Omental fat pad (tissue), 4 donors: ENCODE measurements at places on chromosomes 1 and 21.

DNA sequence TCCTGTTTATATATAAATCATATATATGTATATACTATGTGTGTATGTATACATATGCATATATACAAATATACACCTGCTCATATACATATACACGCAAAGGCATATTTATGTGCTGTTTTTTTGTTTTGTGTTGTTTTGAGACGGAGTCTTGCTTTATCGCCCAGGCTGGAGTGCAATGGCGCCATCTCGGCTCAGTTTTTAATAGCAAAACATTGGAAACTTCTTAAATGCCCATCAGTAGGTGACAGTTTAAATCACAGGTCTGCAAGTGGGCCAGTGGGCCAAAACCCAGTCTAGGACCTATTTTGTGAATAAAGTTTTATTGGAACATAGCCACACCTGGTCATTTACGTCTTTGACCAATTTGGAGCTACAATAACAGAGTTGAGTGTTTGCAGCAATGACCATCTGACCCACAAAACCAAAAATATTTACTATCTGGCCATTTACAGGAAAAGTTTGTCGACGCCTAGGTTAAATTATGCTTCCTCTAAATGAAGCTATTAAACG lies 132.3 kb downstream of the TOMM20 start:
- DNase-seq: no peak

DNA sequence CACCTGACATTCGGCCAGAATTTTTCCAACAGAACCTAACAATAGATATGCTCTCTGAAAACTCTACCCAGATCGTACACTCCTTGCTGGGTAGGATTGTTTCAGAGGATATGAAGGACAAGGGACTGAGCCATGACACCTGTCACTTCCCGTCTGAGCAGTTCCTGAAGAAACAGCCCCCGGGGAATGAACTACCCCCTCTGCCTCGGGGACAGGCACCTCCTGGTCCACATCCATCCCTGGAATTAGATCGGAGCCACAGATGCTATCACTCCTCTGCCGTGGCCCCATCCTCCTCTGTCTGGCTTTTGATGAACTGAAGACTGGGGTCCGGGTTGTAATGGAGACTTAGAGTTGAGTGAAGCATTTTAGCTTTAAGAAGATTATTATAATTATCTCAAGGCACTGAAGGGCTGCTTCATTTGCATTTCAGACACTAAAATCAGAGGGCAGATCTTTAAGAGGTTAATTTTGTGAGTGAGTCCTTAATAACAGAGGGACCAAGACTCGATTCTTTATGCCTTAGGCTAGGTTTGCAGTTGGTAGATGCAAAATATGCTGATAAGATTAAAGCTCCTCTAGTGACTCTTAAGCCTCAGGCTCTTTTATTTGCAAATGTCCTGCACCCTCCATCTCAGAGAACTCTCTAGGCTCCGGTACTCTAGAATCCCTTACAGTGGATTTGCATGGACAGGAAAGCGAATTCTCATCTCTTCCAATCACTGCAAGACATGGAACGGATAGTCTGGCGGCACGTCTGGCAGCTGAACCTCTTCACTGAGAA lies 333.8 kb downstream of the KIF26B start:
- DNase-seq: no peak

DNA sequence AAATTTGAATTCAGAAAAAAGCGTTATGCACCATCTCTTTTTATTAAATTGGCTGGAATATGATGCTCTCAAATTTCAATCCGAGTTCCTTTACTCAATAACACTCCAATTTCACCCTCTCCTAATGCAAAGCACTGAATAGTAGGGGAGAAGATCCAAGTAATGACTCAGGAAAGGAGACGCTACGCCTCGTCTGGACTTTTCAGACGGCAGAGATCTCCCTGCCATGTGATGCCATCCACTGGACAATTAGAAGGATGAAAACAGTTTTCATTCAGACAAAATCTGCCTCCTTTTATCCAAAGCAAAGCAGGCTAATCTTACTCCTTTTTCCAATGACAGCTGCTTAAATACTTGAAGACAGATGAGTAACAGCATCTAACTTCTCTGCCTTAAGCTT lies 242.4 kb upstream of the GREM2 start:
- DNase-seq: no peak

- DNase-seq: no peak
These were observed 83.6 kb downstream of the SLC66A1 start for GRCh38 chr1:19395678-19396192.

GRCh38 chr1:160017592-160017991 lies 14.2 kb downstream of the PIGM start:
- DNase-seq: no peak

- no peak for DNase-seq
These were observed 3.5 kb downstream of the KIAA1614 start for GRCh38 chr1:180916012-180916770.

- DNase-seq: no peak
These were observed 15.3 kb downstream of the BECN2 start for GRCh38 chr1:241972703-241973369.

DNA sequence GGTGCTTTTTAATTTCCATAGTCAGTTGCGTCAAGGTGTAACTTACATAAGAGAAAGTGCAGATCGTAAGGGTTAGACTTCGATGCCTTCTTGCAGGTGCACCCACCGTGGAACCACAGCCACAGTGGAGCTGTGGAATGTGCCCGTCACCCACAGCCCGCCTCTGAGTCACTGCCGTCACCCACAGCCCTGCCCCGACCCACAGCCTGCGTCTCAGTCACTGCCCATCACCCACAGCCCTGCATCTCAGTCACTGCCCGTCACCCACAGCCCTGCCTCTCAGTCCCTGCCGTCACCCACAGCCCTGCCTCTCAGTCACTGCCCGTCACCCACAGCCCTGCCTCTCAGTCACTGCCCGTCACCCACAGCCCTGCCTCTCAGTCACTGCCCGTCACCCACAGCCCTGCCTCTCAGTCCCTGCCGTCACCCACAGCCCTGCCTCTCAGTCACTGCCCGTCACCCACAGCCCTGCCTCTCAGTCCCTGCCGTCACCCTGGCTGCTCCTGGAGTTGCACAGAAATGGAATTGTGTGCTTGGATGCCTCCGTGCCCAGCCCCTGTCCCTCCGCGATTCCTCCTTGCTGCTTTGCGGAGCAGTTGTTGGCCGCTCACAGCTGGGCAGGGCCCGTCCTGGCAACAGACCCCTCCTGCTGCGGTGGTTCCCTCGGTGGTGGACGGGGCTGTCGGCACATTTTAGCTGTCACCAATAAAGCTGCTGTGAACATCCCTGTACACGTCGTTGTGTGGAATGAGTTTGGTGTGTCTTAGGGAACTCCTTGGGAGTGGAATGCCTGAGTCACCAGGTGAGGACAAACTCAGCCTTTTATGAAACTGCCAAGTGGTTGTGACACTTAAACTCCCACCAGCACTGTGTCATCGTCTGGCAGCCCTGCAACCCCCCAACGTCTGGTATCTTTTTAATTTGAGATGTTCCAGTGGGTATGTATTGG lies 44.9 kb upstream of the COL6A2 start:
- no peak for DNase-seq

DNA sequence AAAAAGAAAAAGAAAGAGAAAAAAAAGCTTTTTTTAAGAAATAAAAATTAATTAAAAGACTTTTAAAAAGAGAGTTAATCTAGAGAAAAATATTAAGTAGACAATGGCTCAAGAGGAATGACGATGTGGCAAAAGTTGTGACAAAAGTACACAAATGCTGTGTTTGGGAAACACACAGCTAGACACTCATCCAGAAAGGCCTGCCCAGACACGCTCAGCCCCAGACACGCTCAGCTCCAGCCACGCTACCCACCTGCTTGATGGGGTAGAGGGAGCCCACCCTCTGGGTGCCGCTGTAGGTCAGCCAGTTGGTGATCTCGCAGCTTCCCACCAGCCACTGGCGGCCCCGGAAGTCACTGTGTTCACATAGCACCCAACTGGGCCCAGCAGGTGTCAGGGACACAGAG lies 10.2 kb downstream of the CD52 start:
- DNase-seq: no peak

DNA sequence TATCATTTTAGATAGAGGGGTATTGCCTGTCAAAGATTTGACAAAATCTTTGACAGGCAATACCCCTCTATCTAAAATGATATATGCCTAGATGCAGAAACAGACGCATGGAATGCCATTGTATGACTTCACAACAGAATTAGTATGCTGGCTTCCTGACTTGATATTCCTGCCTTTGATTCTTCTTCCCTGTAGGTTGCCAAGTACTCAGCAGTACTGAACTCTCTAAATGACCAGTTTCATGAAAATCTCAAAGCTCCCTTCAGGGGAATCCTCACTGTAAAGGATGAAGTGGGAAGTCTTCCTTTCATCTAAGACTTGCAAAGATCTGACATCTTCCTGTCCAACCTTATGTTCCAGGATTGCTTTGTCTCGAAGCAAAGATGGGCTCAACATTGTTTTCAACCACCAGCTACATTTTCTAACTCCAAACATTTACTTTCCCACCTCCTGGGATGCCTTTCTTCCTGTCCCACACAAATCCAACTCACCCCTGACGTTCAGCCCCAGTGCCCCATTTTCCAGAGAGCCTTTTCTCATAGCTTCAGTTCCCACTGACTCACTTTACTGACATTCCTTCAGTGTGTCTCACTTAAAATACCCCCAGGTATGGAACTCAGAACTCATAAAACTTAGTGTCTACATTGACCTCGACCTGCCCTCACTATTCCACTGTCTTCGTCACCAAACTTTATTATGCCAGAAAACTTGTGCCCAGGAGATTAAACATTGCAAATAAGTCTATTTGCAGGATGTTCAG lies 67.3 kb upstream of the KCNJ6 start:
- no peak for DNase-seq

- no peak for DNase-seq
These were observed 25.1 kb downstream of the SHCBP1L start for GRCh38 chr1:182927693-182928433.

- no peak for DNase-seq
These were observed 1713.4 kb downstream of the NCAM2 start for GRCh38 chr21:22711636-22712035.

DNA sequence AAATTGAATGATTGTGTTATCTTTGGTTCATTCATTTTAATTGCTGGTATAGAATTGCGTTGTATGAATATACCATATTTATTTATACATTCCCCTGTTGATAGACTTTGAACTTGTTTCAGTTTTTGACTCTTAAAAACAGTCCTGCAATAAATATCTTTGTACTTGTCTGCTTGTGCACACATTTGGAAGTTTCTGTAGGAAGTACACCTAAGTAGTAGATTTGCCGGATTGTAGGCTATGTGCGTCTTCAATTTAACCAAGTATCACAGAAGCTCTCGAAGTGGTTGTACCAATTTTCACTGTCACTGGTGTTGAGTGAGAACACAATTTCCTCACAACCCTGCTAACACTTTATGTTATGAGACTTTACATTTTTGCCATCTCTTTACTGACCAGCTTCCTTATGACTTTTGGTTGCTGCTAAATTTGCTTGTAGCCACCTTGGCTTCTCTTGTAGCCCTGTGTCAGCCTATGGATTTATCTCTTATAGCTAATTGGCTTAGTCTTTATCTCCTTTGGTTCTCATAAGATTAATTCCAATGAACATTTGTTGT lies 2.2 kb downstream of the TTC3 start:
- no peak for DNase-seq

DNA sequence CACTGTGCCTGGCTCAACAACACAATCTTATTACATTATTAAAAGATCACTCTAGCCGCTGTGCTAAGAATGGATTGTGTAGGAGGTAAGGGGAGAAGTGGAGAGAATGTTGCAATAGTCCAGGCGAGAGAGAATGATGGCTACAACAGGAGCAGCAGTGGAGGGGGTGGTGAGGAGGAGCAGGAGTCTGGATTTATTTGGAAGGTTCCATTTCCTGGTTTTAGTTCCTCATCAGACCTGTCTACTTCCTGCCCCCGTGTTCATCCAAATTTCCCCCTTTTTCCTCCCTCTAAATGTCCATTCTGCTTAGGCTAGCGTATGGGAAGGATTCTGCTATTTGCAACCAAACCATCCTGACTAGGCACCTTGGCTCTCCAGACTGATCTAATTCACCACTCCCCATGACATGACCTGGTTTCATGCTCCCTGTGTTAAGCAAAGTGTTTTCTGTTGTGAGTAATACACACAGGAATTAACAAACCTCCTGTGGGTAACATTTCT lies 35.1 kb upstream of the EYA3 start:
- no peak for DNase-seq

- DNase-seq: no peak
These were observed 64.8 kb upstream of the IPO9 start for GRCh38 chr1:201764166-201764565.

DNA sequence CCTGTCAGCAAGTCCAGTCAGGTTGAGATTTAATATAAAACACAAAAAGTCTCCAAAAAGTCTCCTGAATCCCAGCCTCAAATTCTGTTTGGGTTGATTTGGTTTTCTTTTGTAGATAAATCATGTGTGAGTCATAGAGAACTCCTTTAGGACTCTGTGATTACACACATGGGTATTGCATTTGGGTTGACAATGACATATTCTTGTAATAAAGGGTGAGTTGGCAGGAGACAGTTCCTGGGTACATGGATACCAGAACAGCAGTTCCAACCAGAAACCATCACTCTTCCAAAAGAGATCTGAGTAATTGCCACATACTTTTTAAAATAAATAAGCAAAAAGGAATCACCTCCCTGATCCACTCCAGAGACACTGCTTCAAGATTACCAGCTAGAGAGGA lies 8.9 kb downstream of the CR2 start:
- no peak for DNase-seq

GRCh38 chr1:112695276-112695675 lies 11.7 kb downstream of the RHOC start:
- no peak for DNase-seq

DNA sequence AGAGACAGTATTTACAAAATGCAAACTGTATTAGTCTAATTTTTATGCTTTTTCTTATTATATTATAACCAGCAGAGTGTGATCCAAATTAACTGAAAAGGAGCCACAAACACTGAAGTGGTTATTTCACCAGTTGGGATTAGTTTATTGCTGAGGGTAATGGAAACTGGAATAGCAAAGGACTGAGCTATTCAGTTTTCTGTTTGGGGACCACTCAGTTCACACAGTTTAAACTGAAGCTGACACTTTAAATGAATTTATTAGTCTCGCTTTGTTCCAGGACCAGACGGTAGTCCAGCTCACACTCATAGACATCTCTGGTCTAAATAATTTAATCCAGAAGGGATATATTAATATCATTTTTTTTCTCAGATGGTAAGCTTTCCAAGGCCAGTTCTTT lies 410.7 kb downstream of the LTN1 start:
- no peak for DNase-seq

DNA sequence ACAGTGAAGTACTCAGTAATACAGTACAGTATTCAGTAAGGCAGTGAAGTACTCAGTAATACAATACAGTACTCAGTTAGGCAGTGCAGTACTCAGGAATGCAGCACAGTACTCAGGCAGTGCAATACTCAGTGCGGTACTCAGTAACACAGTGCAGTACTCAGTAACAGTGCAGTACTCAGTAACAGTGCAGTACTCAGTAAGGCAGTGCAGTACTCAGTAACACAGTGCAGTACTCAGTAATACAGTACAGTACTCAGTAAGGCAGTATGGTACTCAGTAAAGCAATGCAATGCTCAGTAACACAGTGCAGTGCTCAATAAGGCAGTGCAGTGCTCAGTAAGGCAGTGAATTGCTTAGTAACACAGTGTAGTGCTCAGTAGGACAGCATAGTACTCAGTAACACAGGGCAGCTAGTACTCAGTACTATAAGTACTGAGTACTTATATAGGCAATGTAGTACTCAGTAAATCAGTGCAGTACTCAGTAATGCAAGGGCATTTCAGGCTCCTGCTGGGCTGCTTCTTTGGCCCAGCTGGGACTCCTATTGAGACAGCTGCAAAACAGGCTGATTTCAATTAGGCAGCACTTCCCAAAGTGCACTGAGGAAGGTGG lies 411.3 kb downstream of the DISC1 start:
- no peak for DNase-seq

GRCh38 chr1:171019971-171020370 lies 70.7 kb upstream of the FMO3 start:
- no peak for DNase-seq
